CD4-positive, alpha-beta T cell (primary cell): ENCODE measurements at places on chromosomes 13 and 19.

- DNase-seq = no peak
Observed at GRCh38 chr19:34351382-34351826, 13.6 kb upstream of the GPI start.

DNA sequence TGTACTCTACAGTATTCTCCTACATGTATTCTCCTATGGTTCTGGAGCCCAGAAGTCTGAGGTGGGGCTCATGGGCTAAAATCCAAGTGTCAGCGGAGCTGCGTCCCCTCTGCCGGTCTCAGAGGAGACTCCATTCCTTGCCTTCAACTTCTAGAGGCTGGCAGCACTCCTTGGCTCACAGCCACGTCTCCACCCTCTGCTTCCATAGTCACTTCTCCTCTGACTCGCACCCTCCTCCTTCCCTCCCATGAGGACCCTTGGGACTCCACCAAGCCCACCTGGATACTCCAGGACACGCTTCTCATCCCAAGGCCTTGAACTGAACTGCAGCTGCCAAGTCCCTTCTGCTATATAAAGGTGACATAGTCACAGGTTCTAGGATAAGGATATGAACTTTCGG lies 27.8 kb downstream of the DHRS12 start:
- no peak for DNase-seq

DNA sequence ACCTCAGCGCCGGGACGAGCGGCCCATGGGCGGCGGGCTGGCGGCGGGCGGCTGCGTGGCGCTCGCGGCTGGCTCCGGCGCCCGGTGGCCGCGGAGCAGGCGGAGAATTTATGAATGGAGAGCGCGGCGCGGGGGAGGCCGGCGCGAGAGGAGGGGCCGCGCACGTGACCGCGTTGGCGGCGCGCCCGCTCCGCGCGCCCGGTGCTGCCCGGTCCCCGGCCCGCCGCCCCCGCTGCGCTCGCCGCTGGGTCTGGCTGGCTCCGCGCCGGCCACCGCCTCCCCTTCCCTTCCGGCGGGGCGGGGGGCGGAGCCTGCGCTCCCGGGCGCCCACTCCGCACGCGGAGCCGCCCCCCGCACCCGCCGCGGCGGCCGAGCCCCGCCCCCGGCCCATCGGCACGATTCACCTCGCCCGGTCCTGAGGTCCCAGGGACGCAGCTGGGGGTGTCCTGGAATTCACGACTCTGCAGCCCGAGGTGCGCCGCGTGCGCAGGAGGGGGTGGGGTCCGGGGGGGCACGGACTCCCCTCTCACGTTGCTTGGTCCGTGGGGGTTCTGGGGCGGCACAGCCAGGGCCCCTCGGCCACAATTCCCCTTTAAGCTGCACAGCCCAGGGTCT lies at the start of gene CBARP:
CBARP (minus strand) TSS at position 252 of the 615 bp plus-strand sequence. CDS start 1,905 bp downstream, outside the sequence.
- no peak for DNase-seq

- DNase-seq = no peak
Observed at GRCh38 chr13:53112522-53112921, 83.9 kb downstream of the OLFM4 start.

- no peak for DNase-seq
Observed at GRCh38 chr19:47253467-47253881, 2.9 kb upstream of the CCDC9 start.

DNA sequence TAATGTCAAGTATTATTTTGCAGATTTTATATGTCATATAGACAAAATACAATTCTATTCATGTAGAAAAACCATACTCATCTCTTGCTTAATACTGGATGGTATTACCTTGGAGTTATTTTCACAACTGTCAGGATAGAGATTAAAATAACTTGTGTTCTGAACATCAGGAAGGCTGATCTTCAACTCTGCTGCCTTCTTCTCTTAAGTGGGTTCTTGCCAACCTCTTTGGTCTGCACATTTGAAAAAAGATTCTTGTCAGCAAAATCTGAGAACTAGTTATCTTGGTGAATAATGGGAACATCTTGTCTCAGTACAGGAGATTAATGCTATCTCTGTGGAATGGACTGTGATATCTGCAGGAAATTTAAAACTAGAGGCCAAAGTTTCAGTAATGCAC lies 95.2 kb upstream of the FAM216B start:
- DNase-seq = no peak

GRCh38 chr13:27792393-27793218 lies at the start of gene GSX1:
Gene GSX1, plus strand, starts transcription at chr13:27792483. Its CDS starts 208 bp downstream, at chr13:27792691.
- no peak for DNase-seq
